ENCODE measurements at places on chromosomes 4 and X. TPM values are rescaled to one million over a fixed set of nuclear protein-coding genes. Genes with fewer than 3 reads are reported as not detected.

SAT1 gene
- total RNA-seq, result 763 TPM

COX18 gene
- total RNA-seq, result 10.9 TPM

FRG2 gene
- not detected for total RNA-seq

SMR3B gene
- not detected for total RNA-seq

- DNase-seq, result no peak
Observed at GRCh38 chr4:156606554-156607477, 364.8 kb downstream of the PDGFC start.

- DNase-seq, result no peak
Observed at GRCh38 chr4:31080887-31081286, 360.7 kb downstream of the PCDH7 start.

DNA sequence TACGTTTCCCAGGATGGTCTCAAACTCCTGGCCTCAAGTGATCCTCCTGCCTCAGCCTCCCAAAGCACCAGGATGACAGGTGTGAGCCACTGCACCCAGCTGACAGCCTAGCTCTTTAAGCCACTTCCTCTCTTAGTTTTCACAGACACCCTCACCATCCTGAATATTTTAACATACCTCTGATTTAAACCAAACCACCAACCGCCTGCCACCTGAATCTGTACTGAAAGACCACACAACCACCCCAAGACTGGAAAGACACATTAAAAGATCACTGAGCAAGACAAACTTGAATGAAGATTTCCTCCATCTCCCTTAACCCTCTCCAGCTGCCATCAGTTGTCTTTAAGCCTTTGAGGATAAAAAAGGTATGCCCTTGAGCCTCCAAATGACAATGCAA, 110.6 kb downstream of the SH3KBP1 start:
- no peak for DNase-seq

DNA sequence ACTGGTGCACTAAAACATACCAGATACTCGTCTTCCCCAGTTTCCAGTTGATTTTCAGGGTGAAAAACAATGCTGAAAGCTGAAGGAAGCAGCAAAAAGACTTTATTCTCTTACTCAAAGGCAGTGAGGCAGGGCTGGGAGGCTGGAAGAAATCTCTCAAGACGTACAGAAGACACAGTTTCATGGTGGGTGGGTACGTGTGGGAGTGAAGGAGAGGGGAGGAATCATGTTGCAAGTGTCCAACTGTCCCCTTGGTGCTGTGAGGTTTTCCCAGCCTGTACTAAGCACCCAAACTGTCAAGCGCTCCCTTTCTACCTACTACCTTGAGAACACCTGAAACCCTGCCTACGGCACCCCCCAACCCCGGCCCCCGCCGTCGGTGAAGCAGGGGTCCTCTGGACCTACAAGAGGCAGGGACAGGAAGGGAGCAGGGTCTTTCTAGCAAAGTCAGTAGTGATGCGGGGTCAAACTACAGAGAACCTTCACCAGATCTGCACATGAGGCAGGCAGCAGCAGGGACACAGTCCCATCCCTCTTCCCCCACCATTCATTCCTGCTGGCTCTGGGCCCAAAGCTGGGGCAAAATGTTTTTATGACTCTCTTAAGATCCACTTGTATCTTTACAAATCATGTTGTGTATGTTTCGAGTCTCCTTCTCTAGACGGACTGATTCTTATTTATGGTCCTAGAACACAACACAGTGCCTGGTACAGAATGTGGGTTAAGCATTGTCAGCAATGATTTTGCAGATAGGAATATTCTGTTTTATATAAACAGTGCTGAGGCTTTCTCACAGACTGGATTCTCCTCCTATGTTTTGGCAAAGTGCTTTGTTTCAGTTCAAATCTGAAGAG, 2.4 kb upstream of the SETD7 start:
- no peak for DNase-seq

DNA sequence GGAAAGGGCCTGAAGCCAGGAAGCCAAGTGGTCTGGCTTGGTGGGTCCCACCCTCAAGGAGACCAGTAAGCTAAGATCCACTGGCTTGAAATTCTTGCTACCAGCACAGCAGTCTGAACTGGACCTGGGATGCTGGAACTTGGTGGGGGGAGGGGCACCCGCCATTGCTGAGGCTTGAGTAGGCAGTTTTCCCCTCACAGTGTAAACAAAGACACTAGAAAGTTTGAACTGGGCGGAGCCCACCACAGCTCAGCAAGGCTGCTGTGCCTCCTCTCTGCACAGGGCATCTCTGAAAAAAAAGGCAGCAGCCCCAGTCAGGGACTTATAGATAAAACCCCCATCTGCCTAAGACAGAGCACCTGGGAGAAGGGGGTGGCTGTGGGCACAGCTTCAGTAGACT, 63.1 kb downstream of the AFM start:
- DNase-seq, result no peak

GRCh38 chr4:106493086-106493485, 124.5 kb upstream of the GIMD1 start:
- DNase-seq, result no peak
